Activated CD4-positive, alpha-beta T cell treated with anti-CD3 and anti-CD28 coated beads, Interleukin-2, amount 50 U/mL, for 1 hour (primary cell): ENCODE measurements at places on chromosomes 6 and 20.

- no peak for DNase-seq
These were observed 20.3 kb downstream of the TTPAL start for GRCh38 chr20:44495802-44496481.

DNA sequence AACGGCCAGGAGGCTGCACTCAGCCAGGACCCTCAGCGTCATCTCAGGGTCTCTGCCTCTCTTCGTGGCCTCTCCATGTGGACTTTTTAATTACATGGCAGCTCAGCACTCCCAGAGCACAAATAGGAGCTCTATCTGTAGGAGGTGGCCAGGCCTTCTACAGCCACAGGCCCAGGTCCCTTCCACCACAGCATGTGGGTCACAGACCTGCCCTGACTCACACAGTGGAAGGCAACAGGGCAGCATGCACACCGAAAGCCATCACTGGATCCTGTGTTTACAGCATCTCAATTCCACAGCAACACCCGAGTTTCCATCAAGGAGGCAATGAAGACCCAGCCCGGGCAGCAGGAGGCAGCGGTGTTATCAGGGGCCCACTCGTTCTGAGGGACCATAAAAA is 65.8 kb upstream of the CD93 start:
- no peak for DNase-seq

GRCh38 chr20:38804682-38805501 is 605 bp upstream of the PPP1R16B start:
- DNase-seq = peak; percentile 67

DNA sequence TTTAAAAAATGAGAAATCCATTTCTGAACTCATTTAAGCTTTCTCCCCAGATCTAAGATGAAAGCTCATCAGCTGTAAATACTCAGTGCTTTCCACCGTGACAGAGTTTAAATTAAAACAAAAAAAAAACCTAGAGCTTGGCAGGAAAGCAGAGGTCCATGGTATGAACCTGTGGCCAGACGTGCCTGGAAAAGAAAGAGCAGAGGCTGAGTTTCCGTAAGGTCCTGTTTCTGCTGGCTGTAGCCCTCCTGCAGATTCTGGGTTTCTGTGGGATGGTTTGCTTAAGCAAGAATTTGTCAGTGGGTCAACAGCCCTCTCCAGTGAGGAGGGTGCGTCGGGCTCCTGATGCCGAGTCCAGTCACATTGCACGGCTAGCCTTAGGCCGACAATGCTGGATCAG is 383.2 kb downstream of the SAMD5 start:
- no peak for DNase-seq

DNA sequence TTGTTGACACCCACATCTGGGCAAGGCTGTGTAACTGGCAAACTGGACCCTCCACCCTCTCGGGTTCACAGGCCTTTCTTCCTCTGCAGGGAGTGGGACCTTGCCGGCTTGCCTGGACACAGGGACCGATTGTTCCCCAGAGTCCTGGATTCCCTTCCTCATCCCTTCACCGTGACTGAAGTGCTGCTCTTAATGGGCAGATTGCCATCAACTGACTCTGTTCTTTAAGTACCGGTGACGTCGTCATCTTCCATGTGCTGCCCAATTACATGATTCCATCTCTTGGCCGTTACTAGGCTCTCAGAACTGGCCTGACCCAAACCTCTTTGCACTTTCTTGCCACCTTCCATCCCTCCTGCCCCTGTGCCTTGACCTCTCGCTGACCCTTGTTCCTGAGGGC is 85.4 kb downstream of the EYA4 start:
- no peak for DNase-seq

DNA sequence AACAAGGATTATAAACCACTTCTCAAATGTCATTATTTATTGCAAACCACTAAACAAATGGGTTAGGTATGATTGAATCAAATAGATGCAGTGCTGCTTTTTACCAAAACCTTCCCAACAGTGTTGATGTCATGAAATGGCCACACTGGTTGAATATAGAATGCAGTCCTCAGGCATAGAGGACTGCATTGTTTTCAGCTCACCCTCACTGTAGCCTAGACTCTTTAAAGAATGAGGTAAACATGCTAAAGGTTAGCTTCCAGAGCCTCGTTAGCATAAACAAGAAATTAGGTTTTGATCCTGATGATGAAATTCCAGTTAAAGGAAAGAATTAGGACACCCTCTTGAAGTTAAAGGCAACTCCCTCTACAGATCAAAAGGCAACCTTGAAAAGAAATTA is 224.3 kb downstream of the ALDH8A1 start:
- no peak for DNase-seq

DNA sequence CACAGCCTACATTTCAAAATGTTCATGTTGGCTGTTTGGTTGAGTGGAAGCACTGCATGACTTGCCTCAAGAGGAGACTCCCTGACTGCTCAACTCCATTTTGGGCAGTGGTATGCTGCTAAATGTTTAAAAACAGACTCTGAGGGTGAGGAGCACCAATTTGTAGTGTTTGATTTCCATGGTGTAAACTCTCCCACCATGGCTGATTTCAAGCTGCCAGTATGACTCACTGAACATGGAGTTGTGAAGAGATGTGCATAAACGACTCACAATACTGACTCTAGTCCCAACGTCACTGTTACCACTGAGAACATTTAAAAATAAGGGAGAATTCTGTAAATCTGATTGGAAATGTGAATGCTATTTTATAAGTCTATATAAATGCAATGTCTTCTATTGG is 70.4 kb downstream of the BACH2 start:
- DNase-seq = no peak

GRCh38 chr20:58097429-58097828 is 131.0 kb downstream of the ANKRD60 start:
- DNase-seq = no peak
